ENCODE measurements at places on chromosomes 3 and 15.

- no peak for DNase-seq
Observed at GRCh38 chr3:187616307-187616972, 53.8 kb downstream of the SST start.

DNA sequence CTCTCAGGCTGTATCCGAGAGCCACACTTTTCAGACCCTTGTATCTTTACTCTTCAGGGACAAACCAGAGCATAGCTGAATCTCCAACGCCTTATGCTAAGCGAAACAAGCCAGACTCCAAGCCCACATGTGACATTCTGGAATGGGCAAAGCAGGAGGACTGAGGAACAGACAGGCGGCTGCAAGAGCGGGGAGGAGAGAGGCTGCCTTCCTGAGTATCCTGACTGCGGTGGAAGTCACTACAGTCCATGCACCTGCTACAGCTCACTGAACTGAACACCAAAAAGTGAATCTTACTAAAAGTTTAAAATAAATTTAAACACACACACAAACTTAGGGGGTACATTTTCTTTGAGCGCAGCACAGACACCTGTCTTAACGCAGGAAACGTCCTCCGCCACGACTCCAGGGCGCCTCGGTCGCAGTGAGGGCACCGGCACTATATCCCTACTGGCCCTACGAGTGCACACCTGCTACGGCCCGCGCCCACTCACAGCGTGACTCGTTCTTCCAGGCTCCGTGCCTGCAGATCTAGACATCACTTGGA is 1.4 kb downstream of the CYFIP1 start:
- no peak for DNase-seq

GRCh38 chr3:38214560-38214959 is 49.2 kb downstream of the OXSR1 start:
- no peak for DNase-seq

- DNase-seq: no peak
Observed at GRCh38 chr15:69758291-69758771, 305.7 kb downstream of the RPLP1 start.

DNA sequence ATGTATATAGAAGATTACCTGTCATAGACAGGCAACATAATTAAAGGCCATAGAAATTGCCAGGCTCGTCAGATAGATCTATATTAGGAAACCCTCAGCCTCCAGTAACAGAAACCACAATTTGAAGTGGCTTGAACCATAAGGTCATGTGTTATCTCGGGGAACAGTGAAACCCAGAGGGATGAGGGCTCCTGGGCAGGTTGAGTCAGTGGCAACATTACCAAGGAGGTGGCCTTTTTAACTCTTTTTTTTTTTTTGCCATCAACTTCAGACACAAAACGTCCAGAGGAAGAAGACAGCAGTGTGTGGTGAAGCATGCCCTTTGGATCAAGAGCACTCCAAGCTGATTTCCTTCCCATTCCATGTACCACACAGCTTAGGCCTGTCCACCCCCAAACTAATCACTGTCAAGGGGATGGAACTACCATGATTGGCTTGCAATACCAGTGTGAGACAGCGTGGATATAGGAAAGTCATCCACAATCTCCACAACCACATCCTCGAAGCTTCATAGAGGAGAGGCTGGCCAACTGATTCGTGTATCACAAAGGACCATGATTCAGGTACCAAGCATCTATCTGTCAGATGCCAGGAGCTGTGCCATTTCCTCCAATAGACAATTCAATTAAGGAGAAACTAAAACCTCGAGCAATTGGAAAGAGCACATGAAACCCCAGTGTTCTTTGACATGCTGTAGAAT is 999 bp upstream of the KIF7 start:
- DNase-seq: no peak

DNA sequence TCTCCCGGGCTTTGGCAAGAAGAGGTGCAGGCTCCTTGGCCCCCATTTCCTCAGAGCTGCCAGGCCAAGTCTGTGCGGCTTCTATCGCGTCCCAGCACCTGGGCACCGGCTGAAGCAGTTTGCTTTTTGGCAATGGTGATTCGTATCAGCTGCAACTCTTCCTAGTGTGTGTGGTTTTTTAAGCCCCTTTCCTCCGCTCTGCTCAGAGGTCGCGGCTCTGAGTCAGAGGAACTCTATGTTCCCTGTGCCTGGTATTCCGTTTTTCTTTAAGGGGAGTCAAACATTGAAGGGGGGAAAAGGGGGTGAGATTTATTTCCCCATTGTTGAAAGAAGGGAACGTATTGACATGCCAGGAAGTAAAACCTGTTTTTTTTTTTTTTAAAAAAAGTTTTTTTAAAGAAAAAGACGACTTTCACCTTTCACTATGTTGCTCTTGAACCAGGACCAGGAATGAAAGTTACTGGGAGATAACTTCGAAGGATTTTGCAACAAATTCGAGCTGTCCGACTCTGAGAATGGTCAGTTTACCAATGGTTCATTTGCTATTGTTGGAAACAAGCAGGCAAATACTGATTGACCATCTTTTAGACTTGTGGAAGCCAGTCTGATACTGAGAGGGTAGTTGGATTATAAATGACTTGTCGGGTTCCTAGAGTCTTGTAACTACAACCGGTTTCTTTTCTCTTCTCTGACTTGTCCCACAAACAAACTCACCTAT is 1.1 kb downstream of the ARMC8 start:
- peak; percentile 17 for DNase-seq

- DNase-seq: no peak
Observed at GRCh38 chr3:121735047-121735696, 14.4 kb downstream of the GOLGB1 start.

GRCh38 chr3:31495971-31496665 is 36.6 kb upstream of the STT3B start:
- DNase-seq: no peak

- no peak for DNase-seq
Observed at GRCh38 chr3:142445816-142446254, 2.0 kb downstream of the XRN1 start.

GRCh38 chr15:71304681-71305080 is 189.4 kb downstream of the THSD4 start:
- no peak for DNase-seq

- no peak for DNase-seq
Observed at GRCh38 chr3:70889162-70890019, 577.0 kb upstream of the MDFIC2 start.

- no peak for DNase-seq
Observed at GRCh38 chr3:143628971-143629370, 219.3 kb downstream of the SLC9A9 start.

GRCh38 chr15:29944925-29945324 is 122.7 kb upstream of the TJP1 start:
- DNase-seq: no peak

- DNase-seq: no peak
Observed at GRCh38 chr3:182710557-182711157, 82.6 kb upstream of the ATP11B start.

GRCh38 chr3:23809294-23809693 is 3.5 kb downstream of the UBE2E1 start:
- no peak for DNase-seq

- no peak for DNase-seq
Observed at GRCh38 chr3:2944628-2945027, 165.5 kb downstream of the IL5RA start.

DNA sequence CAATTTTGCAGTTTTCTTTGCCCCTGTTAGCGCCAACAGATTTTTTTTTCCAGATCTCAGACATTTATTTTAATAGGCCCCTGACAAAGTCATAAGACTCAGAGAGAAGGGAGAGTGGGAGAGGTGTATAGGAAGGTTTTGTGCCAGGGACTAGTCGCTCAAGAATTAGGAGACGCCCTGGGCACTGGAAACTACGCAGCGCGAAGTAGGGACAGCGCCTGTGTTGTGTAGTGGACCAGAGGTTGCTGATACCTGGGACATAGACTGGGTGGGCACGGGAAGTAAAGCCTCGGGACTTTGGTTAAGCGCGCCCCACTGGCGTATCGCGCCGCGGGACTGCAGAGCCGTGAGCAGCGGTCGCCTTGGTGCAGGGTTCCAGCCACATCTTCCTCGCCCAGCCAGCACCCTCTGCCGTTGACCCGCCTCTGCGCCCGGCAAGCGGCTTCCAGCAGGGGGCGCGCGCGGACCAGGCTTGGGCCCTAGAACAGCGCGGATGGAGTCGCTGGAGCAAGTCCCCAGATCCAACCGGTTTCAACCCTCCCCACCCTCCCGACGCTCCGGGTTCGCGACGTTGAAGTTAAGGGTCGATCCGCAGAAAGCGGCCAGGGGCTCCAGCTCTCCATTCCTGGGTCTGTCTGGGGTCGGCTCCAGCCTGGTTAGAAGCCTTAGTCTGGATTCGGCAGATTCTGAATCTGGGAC is 3.0 kb upstream of the ISLR2 start:
- peak; percentile 84 for DNase-seq

- no peak for DNase-seq
Observed at GRCh38 chr3:44248152-44248551, 6.5 kb downstream of the TOPAZ1 start.

Measured in T1000 (cell line).